ELF-1 (cell line): ENCODE measurements at places on chromosomes 16 and 17.

DNA sequence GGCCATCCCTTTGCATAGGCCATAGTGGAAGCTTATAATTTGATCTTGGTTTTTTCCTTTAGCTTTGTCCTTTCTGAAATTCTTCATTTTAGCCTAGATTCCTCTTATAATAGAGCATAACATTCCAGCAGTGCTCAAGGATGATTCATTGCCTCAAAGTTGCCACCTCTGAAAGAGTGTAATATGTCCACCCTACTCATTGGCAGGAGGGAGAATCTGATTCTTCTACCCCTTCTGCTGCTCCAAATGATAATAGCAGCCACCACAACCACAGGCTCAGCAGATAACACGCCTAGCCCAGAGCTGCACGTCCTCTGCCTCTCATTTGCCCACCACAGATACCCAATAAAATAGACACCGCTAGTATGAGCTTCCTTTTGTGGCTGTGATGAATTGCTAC lies 337.4 kb upstream of the HSBP1 start:
- DNase-seq, result no peak

- DNase-seq, result no peak
These were observed 11.0 kb downstream of the MYCBPAP start for GRCh38 chr17:50519141-50519834.

DNA sequence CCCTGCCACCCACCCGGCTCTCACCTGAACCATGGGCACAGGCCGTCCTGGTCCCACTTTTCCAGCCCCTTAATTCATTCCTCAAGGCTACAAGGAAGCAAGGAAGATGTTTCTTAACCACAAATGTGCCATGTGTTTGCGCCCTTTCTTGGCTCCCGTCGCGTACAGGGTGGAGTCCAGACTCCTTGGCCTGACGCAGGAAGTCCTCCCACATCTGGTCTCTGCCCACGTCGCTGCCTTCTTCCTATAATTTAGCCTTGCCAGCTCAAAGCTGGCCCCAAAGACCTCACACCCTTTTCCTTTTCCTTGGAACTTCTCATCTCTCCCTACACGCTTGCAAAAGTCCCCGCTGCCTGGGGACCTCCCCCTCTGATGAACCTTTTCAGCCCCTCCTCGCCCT lies 38.8 kb upstream of the BHLHA9 start:
- no peak for DNase-seq

GRCh38 chr17:72887917-72888316 lies 204.6 kb downstream of the SLC39A11 start:
- no peak for DNase-seq

- peak; percentile 60 for DNase-seq
These were observed 16.7 kb upstream of the BAIAP2 start for GRCh38 chr17:81018044-81018802.

GRCh38 chr16:53985861-53986260 lies 281.9 kb downstream of the FTO start:
- no peak for DNase-seq

- DNase-seq, result peak; percentile 85
These were observed 505 bp upstream of the COG1 start for GRCh38 chr17:73192206-73192893.
